ENCODE measurements at places on chromosomes 16 and 17. TPM values are rescaled to one million over a fixed set of nuclear protein-coding genes. Genes with fewer than 3 reads are reported as not detected.

CEP112 gene
- total RNA-seq: 31.2 TPM

ARL5C gene
- total RNA-seq: 0.54 TPM

GDPD3 gene
- total RNA-seq: 6.0 TPM

CCDC144A gene
- 2.5 TPM for total RNA-seq

RAB37 gene
- total RNA-seq: 3.4 TPM

ABCC3 gene
- 54.9 TPM for total RNA-seq

KRTAP2-3 gene
- total RNA-seq: not detected

CCL1 gene
- not detected for total RNA-seq

RAP1GAP2 gene
- 7.7 TPM for total RNA-seq

GAS7 gene
- total RNA-seq: 136 TPM

LRRC75A gene
- 2.4 TPM for total RNA-seq

SOX9 gene
- 4.7 TPM for total RNA-seq

SECTM1 gene
- total RNA-seq: 9.9 TPM

PYDC1 gene
- not detected for total RNA-seq

OTOP3 gene
- total RNA-seq: not detected

CD300LB gene
- 1.3 TPM for total RNA-seq

NGFR gene
- total RNA-seq: 36.9 TPM

HOXB3 gene
- 62.9 TPM for total RNA-seq

MYL11 gene
- not detected for total RNA-seq

ARSG gene
- 3.8 TPM for total RNA-seq

Data from aorta (tissue), 5 donors.